ENCODE measurements at places on chromosomes 11 and 22.
A peak's percentile ranks its signal among the peaks of the same experiment; 100 is the strongest.

- H3K4me1 ChIP-seq = no peaks in the 10 kb centered on the region
- H3K27ac ChIP-seq = no peak overlapping the region
- H3K36me3 ChIP-seq = no peaks in the 10 kb centered on the region
- no peak for DNase-seq
- H3K4me3 ChIP-seq = no peak overlapping the region
- no peaks in the 10 kb centered on the region for H3K27me3 ChIP-seq
Observed at GRCh38 chr11:58912124-58912523, 27.2 kb upstream of the GLYATL1 start.

GRCh38 chr11:1568441-1568911, 3.6 kb downstream of the DUSP8 start:
- H3K27me3 ChIP-seq = no peaks in the 10 kb centered on the region
- DNase-seq = peak; percentile 26
- peaks cover 83% of the 10 kb centered on the region for H3K4me1 ChIP-seq
- H3K36me3 ChIP-seq = peaks cover 17% of the 10 kb centered on the region
- no peak overlapping the region for H3K27ac ChIP-seq

- no peak overlapping the region for H3K4me3 ChIP-seq
- H3K27ac ChIP-seq = no peak overlapping the region
- H3K4me1 ChIP-seq = no peaks in the 10 kb centered on the region
- DNase-seq = no peak
- no peaks in the 10 kb centered on the region for H3K27me3 ChIP-seq
- H3K36me3 ChIP-seq = no peaks in the 10 kb centered on the region
Observed at GRCh38 chr22:27978802-27979201, 59.7 kb upstream of the PITPNB start.

DNA sequence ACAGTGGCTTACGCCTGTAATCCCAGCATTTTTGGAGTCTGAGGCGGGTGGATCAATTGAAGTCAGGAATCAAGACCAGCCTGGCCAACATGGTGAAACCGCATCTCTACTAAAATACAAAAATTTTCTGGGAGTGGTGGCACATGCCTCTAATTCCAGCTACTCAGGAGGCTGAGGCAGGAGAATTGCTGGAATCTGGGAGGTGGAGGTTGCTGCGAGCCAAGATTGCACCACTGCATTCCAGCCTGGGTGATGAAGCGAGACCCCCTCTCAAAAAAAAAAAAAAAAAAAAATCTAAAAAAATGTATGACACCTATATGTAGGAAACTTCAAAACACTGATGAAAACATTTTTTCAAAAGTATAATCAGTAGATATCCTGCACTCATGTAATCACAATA, 242.7 kb upstream of the CHORDC1 start:
- no peaks in the 10 kb centered on the region for H3K27me3 ChIP-seq

- no peak overlapping the region for H3K27ac ChIP-seq
- H3K36me3 ChIP-seq = peaks cover 55% of the 10 kb centered on the region
- H3K4me3 ChIP-seq = no peak overlapping the region
- H3K4me1 ChIP-seq = no peaks in the 10 kb centered on the region
- DNase-seq = no peak
- no peaks in the 10 kb centered on the region for H3K27me3 ChIP-seq
Observed at GRCh38 chr11:43493431-43493830, 134.7 kb downstream of the TTC17 start.

GRCh38 chr11:14902650-14903350, 10.8 kb upstream of the CYP2R1 start:
- no peaks in the 10 kb centered on the region for H3K27me3 ChIP-seq
- H3K4me3 ChIP-seq = no peak overlapping the region
- no peak for DNase-seq
- no peaks in the 10 kb centered on the region for H3K36me3 ChIP-seq

DNA sequence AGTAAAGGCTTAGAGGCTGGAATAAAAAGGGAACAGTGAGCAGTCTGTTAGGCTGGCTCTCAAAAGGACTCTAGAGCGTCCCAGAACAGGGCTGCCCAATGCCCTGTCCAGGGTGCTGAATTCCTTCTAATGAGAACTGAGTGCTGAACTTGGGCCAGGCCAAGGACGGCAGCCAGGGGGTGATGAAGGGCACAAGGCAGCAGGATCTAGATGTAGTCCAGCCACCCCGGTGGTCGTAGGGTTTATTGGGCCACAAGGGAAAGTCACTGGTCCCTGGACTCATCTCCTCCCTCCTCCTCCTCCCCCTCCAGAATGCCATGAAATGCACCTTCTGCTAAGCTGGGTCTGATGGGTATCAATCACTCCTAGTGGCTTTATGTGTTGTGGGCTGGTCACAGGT, 19.2 kb downstream of the NPTXR start:
- no peak overlapping the region for H3K4me3 ChIP-seq
- no peak overlapping the region for H3K27ac ChIP-seq
- no peaks in the 10 kb centered on the region for H3K4me1 ChIP-seq
- H3K36me3 ChIP-seq = no peaks in the 10 kb centered on the region

GRCh38 chr22:29854432-29854831, 16.4 kb upstream of the ASCC2 start:
- no peaks in the 10 kb centered on the region for H3K4me1 ChIP-seq
- no peaks in the 10 kb centered on the region for H3K36me3 ChIP-seq
- DNase-seq = no peak
- no peak overlapping the region for H3K4me3 ChIP-seq
- H3K27me3 ChIP-seq = no peaks in the 10 kb centered on the region

GRCh38 chr11:45212566-45213315, 66.3 kb downstream of the PRDM11 start:
- no peak overlapping the region for H3K27ac ChIP-seq
- peaks cover 20% of the 10 kb centered on the region for H3K36me3 ChIP-seq
- no peak overlapping the region for H3K4me3 ChIP-seq
- peaks cover 29% of the 10 kb centered on the region for H3K4me1 ChIP-seq
- no peaks in the 10 kb centered on the region for H3K27me3 ChIP-seq
- DNase-seq = no peak

DNA sequence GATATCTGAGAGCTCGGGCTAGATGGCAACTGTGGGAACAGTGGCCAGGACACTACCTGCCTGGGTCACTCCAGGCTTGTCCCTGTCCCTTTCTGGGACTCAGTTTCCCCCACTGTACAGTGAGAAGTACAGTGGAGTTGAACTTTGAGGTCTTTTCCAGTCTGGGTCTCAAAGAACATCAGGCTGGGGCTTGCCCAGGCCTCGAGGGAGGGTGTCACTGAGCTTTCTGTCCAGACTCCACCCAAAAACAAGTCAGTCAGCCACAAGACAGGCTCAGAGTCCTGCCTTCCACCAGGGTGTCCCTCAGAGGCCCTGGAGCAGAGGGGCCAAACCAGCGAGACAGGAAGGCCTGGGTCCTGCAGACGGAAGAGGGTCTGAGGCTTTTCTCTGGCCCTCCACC, 2.0 kb upstream of the PLA2G3 start:
- no peak for DNase-seq
- H3K27ac ChIP-seq = no peak overlapping the region
- H3K4me1 ChIP-seq = no peaks in the 10 kb centered on the region
- H3K36me3 ChIP-seq = no peaks in the 10 kb centered on the region

- DNase-seq = peak; percentile 96
- H3K4me1 ChIP-seq = peaks cover 23% of the 10 kb centered on the region
- peak overlapping the region; percentile 24 for H3K4me3 ChIP-seq
- no peaks in the 10 kb centered on the region for H3K27me3 ChIP-seq
Observed at GRCh38 chr22:17570851-17571631, 7.7 kb downstream of the SLC25A18 start.

GRCh38 chr11:17607083-17607429, 60.0 kb downstream of the OTOG start:
- H3K27ac ChIP-seq = no peak overlapping the region
- no peak for DNase-seq
- peaks cover 4% of the 10 kb centered on the region for H3K4me1 ChIP-seq
- H3K27me3 ChIP-seq = no peaks in the 10 kb centered on the region
- no peak overlapping the region for H3K4me3 ChIP-seq
- H3K36me3 ChIP-seq = no peaks in the 10 kb centered on the region

DNA sequence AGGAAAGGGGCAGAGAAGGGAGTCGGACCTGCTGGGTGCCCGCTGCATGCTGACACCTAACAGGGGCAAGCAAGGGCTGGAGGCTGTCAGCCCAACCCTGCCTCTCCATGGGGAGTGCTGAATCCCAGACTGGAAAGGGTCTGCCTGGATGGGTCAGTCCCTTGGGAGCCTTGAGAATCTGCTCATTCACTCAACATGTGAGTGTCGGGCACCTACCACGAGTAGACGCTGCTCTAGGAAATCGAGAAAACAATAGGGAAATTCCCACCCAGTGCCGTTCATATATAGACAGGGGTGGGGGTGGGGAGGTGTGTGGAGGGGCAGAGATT, 4.4 kb upstream of the CTSD start:
- no peak for DNase-seq
- H3K27ac ChIP-seq = no peak overlapping the region
- H3K36me3 ChIP-seq = no peaks in the 10 kb centered on the region

- H3K27me3 ChIP-seq = no peaks in the 10 kb centered on the region
- no peak overlapping the region for H3K4me3 ChIP-seq
- H3K4me1 ChIP-seq = no peaks in the 10 kb centered on the region
Observed at GRCh38 chr11:123505546-123506299, 75.7 kb downstream of the GRAMD1B start.

GRCh38 chr22:32574411-32574810, 99.8 kb downstream of the FBXO7 start:
- peaks cover 12% of the 10 kb centered on the region for H3K4me1 ChIP-seq
- no peak overlapping the region for H3K27ac ChIP-seq
- H3K36me3 ChIP-seq = no peaks in the 10 kb centered on the region
- no peak for DNase-seq

- no peak overlapping the region for H3K27ac ChIP-seq
- no peak overlapping the region for H3K4me3 ChIP-seq
- H3K4me1 ChIP-seq = no peaks in the 10 kb centered on the region
Observed at GRCh38 chr11:73480677-73481076, 104.5 kb downstream of the RELT start.

DNA sequence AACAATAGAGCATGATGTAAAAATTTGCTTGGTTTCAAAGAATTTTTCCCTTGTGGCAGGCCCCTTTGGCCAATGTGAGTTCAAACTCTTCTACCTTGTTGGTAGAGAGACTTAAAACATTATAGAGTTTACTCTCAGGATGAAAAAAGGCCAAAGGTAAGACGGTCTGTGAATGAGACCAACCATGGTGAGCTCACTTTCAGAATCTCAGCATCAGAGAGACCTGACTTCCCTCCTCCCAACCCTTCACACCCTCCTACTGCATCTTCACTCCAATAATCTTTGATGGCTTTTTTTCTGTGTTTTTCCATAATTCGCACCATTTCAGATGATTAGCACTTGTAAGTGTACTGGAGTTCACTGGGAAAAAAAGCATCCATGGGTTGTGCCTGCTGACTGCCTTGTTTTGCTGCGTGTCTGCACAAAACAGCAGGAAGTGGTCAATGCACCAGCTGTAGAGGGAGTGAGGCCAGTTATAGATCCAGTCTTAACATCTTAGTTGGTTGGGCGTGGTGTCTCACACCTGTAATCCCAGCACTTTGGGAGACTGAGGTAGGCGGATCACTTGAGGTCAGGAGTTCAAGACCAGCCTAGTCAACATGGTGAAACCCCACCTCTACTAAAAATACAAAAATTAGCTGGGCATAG, 64.1 kb downstream of the SLC1A2 start:
- H3K36me3 ChIP-seq = no peaks in the 10 kb centered on the region
- DNase-seq = no peak
- no peak overlapping the region for H3K4me3 ChIP-seq
- no peaks in the 10 kb centered on the region for H3K4me1 ChIP-seq

- H3K27me3 ChIP-seq = no peaks in the 10 kb centered on the region
- no peak overlapping the region for H3K4me3 ChIP-seq
- H3K4me1 ChIP-seq = peaks cover 27% of the 10 kb centered on the region
- H3K36me3 ChIP-seq = peaks cover 40% of the 10 kb centered on the region
- H3K27ac ChIP-seq = no peak overlapping the region
Observed at GRCh38 chr11:75264971-75265370, 24.4 kb downstream of the TPBGL start.

DNA sequence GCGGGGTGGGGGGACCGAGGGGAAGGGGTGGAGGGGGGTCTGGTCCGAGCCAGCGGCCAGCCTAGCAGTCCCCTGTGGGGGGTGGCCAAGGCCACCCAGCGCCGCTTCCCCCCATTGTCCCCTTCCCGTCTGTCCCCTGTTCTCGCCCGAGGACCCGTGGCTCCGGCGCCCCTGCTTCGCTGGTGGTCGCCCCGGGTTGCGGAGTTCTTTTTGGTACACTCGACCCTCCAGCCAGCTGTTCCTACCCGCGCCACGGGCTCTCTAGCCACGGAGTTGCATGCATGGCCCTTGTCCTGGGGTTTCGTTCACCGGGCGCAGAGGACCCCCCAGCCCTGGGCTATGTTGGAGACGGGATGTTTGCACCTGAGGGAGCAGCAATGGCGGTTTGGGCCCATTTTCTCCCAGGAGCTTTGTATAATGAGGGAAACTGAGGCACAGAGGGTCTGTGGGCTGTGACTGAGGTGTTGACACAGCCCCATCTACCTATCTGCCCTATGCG, 489 bp downstream of the RNF214 start:
- DNase-seq = no peak
- peak overlapping the region; percentile 95 for H3K27ac ChIP-seq
- no peaks in the 10 kb centered on the region for H3K27me3 ChIP-seq
- H3K4me1 ChIP-seq = peaks cover 32% of the 10 kb centered on the region
- peak overlapping the region; percentile 96 for H3K4me3 ChIP-seq
- peaks cover 33% of the 10 kb centered on the region for H3K36me3 ChIP-seq

GRCh38 chr22:36383110-36383581, 4.6 kb downstream of the MYH9 start:
- DNase-seq = no peak
- H3K36me3 ChIP-seq = peaks cover 45% of the 10 kb centered on the region
- H3K27me3 ChIP-seq = no peaks in the 10 kb centered on the region

DNA sequence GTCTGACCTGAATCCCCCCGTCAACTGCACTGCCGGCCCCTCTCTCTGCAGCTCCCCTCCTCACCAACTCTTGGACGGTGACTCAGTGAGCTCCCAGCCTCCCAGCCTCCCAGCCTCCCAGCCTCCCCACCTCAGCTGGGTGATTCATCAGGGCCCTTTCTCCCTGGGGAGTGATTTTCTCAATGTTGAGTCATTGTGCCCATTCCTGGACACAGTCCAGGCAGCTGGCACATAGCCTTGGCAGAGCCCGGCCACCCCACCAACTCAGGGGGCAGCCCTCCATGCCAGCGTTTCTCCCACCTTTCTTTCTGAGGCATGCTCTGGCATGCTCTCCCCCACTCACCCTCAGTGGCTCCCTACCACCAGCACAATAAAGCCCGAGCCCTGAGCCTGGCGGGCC, 30.7 kb downstream of the PDE2A start:
- no peak for DNase-seq
- H3K36me3 ChIP-seq = no peaks in the 10 kb centered on the region
- H3K4me1 ChIP-seq = peaks cover 17% of the 10 kb centered on the region

DNA sequence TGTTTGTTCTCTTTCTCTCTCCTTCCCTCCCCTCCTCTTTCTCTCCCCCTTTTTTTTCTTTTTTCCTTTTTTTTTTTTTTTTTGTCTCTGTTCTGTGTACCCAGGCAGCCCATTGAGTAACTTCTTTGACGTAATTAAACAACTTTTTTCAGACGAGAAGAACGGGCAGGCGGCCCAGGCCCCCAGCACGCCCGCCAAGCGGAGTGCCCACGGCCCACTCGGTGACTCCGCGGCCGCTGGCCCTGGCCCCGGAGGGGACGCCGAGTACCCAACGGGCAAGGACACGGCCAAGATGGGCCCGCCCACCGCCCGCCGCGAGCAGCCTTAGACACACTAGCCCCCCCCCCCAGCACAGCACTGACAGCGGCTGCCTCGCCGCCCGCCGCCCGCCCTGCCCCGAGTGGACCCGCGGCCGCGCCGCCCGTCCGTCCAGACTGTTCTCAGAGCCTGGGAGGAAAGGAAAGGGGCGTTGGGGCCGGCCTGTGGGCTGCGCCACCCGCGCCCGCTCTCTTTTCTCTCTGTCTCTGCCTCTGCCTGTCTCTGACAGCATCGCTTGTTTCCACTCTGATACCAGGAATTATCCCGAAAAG, 26.1 kb downstream of the MOB2 start:
- peaks cover 8% of the 10 kb centered on the region for H3K4me1 ChIP-seq
- no peak overlapping the region for H3K27ac ChIP-seq
- H3K4me3 ChIP-seq = peak overlapping the region; percentile 16
- no peaks in the 10 kb centered on the region for H3K27me3 ChIP-seq
- peak; percentile 57 for DNase-seq
